ENCODE measurements at places on chromosomes 13 and 19.
A peak's percentile ranks its signal among the peaks of the same experiment; 100 is the strongest.

DNA sequence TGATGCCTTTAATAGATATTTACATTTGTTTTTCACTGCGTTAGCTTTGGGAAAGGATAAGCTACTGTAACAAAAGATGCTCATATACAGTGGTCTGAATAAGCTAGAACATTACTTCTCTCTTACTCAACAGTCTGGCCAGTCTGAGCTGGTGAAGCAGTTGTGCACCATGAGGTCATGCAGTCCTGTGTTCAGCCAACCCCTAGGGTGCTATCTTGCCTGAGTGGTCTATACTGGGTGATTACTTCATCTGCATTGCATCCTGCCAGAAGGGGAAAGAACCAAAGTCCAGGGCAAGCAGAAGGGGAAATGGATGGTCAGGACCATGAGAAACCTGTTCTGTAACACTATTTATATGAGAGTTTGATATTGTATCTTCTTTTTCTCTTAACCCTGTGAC lies 31.5 kb downstream of the ERCC5 start:
- no peak for DNase-seq

GRCh38 chr13:52846567-52847321 lies 1.7 kb downstream of the PCDH8 start:
- DNase-seq, result no peak

DNA sequence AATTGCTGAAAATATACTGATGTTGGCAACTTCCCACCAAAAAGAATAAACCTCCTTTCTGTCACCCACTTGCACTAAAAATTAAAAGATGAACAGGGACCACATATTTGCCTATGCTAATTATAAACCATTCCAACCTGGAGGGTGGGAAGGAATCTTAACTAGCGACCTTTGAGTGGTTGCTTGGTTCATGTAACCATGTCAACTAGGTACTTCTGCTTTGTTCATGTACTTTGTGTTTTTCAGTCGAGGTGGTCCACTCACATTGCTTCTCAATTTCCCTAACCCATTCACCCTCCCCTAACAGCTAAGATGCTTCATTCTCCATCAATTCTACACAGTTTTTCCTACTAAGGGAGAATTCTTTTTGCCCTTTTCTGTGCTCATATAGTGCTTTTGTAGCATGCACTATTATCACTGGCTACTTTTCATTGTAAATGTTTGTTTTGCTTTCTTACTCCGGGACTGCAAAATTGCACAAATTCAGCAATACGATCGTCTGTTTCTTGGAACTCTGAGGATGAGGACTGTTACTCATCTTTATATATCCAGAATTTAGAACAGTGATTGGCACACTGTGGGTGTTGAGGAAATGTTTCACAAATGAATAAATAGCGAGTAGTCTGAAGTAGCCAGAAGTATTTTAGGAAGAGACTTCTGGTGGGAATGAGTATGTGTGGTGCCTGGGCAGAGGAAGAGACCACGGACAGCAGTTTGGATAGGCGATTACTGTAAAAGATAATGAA lies 187.5 kb downstream of the GPC6 start:
- DNase-seq, result no peak

DNA sequence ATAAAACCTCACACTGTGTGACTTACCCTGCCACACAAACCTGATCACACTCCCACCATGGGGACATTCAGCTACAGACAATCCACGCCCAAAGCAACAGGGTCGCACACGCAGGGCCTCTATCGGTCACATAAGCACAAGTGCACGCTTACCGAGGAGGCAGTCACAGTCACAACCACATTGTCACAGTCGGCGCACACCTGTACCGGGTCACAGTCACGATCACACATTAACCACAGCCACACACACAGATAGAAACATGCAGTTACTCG lies 579 bp downstream of the ZNF566 start:
- peak; percentile 32 for DNase-seq

- no peak for DNase-seq
These were observed 1.5 kb upstream of the ZSCAN4 start for GRCh38 chr19:57667228-57667627.

GRCh38 chr19:16285769-16286498 lies 38.7 kb upstream of the KLF2 start:
- no peak for DNase-seq

GRCh38 chr19:20254121-20254520 lies 87.1 kb downstream of the ZNF486 start:
- no peak for DNase-seq

- DNase-seq, result no peak
These were observed 419.9 kb upstream of the PRR20A start for GRCh38 chr13:56720841-56721240.

DNA sequence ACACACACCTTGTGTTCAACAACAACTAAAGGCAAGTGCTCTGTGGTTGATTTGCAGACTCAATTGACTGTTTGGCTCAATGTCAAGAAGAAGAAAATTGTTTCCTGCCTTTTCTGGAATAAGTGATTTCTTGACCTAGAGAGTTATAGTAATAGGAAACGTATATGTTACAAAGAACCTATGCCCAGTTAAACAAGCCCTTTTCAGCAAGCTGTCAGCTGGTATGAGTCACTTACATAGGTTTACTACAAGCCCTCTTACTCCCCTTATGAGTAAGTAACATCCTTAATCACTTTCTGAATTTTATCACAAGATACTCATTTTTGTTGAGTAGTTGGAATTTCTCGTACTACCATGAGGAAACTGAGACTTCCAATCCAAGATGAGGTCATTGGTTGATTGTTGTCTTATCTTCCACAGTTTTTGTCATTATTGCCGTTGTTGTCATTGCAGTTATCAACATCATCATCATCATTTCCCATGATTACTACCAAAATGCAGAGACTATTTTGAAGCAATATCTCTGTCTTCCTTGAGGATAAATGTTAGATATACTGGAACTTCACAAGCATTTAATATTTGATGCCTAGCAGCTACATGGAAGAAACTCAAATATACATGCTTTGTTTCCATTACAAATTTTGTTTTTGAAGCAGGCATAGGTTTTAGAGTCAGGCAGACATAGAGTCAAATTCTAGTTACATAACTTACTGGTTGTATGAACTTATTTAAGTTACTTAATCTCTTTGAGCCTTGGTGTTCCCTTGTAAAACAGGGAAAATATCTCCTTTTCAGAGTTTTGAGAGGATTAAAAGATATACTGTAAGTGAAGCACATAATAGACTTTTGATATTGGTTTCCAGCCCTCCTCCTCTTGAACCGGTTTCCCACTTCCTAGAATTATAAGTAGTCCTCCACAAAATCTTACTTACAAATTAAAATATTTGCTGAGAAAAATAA lies 106.0 kb downstream of the RAP2A start:
- no peak for DNase-seq

DNA sequence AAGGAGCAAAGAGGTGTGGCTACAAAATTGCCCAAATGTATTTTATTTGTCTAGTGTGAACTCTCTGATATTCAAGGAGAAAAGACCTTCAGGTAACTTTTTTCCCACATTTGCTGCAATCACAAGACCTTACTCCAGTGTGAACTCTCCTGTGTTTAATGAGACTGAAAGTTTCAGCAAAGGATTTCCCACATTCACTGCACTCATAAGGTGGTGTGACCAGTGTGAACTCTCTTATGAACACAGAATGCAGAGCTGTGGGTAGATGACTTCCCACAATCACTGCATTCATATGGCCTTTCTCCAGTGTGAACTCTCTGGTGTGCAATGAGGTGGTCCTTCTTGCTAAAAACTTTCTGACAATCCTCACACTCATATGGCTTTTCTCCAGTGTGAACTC lies 16.4 kb downstream of the ZNF814 start:
- DNase-seq, result no peak
